ENCODE measurements at places on chromosomes 13 and 19.

GRCh38 chr19:12484011-12484370, 625 bp downstream of the ZNF709 start:
- DNase-seq: no peak

- no peak for DNase-seq
These were observed 26.7 kb upstream of the ISYNA1 start for GRCh38 chr19:18464646-18465045.

DNA sequence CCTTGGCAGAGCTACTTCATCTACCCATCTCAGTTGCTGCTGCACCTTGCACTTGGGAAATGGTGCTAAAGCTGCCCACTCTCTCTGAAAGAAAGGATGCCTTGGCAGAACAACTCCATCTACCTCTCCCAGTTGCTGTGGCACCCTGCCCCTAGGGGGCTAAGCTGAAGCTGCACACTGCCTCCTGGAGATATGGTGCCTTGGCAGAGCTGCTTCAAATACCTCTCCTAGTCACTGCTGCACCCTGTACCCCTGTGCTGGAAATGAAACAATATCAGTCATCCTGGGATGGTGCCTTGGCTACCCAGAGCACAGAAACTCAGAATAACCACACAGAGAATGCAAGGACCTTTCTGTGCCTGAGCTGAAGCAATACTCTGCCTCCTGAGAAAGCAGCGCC, 615.8 kb downstream of the DIAPH3 start:
- no peak for DNase-seq

DNA sequence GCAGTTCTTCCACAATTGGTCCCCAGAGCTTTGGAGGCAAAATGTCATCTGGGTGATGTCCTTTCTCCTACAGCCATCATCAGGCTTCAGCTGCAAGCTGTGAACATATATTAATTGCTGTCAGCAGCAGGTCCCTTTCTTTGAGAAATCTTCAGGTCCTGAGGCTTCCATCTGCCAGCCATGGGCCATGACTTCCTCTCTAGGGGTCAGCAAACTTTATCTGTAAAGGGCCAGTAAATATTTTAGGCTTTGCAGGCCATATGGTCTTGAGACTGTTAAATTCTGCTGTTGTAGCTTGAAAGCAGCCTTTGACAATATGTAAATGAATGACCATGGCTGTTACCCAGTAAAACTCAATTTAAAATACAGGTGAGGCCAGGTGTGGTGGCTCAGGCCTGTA, 27.1 kb downstream of the SERP2 start:
- no peak for DNase-seq

GRCh38 chr13:73103238-73103637, 44.4 kb downstream of the KLF5 start:
- DNase-seq: no peak

DNA sequence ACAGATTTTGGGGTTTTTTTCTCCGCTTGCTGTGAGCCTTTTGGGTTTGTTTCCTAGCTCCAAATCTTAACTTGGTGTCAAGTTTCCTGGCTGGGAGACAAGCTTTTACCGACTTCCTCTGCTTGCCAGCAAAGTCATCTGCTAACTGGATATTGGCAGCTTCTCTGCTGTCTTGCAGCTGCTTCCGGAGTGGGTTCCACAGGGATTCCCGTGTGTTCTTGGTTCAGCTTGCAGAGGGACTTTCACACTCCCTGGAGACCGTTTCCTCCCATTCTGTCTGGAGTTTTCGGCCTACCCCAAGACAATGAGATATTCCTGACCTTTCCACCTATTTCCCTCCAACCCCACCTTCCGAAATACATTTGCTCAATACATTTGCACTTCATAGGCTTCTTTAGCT, 2.2 kb upstream of the COLGALT1 start:
- DNase-seq: no peak

DNA sequence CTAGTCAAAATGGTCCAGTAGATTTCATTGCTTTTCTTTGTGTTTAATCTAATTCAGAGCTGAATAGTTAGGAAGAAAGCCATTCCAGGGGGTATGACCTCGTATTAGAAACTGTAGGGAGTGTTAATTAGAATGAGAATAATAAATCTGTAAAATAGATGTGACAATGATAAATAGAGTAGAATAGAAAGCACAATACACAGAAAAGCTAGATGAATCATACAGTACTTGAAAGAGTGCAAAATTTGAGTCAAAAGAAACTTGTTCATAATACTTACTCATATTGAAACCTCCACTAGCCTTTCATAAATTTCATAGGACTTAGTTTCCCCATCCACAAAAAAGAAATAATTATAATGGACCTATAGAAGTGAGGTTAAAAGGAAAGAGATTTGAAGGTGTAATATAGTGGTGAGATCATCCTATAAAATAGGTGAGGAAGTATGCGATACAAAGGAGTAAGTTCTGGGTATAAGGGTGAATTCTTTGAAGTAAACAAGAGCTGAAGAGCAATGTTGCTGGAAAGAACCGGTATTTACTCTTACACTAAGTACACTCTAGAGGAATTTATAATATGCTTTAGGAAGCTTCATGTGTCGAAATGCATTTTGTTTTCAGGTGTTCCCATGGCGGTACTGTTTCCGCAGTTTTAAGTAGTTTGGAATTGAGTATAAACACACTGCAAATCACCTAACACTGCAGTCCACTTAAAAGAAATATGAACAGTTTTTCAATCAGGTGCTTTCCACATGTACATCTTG, 21.9 kb downstream of the PCDH17 start:
- DNase-seq: no peak

DNA sequence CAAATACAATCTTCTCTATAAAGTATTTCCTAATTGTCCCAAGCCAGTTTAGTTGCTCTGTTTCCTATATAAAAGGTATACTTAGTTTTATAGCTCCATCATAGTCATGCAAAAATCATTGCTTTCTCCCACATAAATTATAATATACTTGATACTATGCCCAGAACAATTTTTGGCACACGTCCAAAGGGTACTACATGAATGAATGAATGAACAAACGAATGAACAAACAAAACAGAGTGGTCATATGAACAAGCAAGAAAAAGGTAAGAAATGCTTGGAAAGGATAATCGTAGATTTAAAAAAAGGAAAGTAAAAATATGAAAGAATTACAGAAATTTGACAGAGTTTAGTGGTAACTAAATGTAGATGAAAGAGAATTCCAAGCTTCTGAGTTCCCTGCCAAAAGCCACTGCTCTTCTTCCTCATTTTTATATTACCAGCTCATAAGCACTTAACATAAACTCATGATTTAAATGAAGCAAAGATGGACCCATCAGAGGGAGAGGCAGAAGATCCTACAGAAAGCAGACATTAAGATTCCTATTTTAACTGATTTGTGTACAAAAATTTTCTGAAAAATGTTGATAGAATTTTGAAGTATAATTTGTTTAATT, 123.2 kb downstream of the ENOX1 start:
- DNase-seq: no peak

- DNase-seq: no peak
These were observed 51.3 kb upstream of the TSC22D1 start for GRCh38 chr13:44627441-44627840.

DNA sequence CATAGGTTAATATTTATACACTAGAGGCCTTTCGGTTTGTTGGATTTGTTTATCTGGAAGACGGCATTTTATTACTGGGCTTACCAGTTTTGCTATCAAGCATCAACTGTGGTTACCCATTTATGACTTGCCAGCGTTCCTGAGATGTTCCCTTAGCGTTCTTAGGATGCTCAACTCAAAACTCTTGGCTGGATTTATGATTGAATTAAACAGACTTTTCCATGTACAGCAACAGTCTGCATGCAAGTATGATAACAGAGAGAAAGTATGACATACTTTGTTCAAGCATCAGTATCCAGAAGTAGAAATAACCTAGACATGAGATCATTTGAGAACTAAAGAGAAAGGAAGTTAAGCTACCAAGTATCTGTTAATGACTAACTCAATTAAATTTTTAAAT, 29.9 kb upstream of the RNF113B start:
- no peak for DNase-seq

DNA sequence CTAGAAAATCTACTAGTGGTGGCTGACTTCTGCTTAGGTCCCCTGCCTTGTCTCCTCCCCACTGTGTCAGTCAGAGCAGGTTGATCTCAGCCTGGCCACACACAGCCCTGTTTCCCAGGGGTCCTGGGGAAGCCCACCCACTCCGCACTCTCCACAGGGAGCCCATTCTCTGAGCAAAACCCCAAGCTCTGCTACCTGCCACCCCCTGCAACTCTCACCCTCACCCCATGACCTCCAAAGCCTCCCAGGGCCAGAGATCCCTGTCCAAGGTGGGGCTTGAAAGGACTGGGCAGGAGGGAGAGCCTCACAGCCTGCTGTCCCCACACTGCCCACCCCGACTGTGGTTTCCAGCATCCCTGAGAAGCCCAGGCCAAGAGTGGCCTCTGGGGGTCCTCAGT, 58.8 kb upstream of the ZNF536 start:
- no peak for DNase-seq

- DNase-seq: no peak
These were observed 3.7 kb upstream of the MTRF1 start for GRCh38 chr13:41267106-41267505.

DNA sequence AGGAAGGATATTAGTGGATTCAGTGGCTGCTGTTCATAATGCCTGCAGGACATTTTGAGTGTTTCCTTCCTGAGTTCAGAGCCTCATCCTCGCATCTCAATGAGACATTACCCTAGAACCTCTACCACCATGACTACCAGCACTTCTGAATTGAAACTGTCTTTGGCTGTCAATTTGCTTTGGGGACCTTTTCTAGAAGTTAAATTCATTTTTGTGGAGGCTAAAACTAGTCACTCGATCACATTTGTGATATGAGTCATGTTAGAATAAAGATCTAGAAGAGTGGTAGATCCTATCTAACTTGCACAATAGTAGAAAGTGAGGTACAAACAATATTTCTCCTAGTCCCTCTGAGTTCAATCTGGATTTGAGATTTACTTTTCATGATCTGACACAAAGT, 124.9 kb downstream of the KCNRG start:
- DNase-seq: no peak

GRCh38 chr19:7997809-7998480, 7.5 kb downstream of the ELAVL1 start:
- DNase-seq: no peak

DNA sequence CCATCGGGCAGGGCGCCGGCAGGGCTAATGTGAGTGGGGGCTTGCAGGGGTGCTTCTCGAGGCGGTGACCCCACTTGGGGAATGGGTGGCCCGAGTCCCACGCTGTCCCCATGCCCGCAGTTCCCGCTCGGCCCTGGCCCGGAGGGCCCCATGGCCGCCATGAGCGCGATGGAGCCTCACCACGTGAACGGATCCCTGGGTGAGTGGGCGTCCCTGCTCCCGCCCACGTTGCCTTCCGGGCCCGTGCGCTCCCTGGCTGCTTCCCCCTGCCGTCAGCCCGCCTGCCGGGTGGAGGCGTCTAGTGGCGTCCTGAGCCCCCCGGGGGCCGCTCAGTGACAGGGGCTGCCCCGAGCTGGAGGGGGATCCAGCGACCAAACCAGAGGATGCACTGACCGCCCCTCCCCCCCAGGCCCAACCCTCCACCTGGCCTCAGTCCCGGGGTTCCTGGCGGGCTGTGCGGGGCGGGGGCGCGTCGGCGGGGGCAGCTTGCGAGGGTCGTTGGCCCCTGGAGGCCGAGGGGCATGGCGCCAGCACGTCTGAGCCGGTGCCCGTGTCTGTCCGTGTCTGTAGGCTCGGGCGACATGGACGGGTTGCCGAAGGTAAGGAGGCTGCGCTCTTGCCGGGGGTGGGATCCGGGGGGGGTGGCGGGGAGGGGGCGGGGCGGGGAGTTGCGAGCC, 4.8 kb downstream of the ISYNA1 start:
- no peak for DNase-seq

DNA sequence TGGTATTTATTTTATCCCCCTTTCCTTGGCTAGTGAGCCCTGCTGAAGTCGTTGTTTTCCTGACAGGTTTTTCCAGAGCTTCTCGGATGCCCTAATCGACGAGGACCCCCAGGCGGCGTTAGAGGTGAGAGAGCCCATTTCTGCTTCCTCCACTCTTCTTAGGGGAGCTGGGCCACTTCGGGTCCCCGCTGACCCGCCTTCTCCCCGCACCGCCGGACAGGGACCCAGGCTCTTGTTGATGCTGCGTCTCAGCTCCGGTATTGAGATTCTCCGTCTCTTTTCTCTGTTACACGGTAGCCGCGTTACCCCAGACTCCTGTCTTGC, 306 bp downstream of the SUGT1 start:
- no peak for DNase-seq

DNA sequence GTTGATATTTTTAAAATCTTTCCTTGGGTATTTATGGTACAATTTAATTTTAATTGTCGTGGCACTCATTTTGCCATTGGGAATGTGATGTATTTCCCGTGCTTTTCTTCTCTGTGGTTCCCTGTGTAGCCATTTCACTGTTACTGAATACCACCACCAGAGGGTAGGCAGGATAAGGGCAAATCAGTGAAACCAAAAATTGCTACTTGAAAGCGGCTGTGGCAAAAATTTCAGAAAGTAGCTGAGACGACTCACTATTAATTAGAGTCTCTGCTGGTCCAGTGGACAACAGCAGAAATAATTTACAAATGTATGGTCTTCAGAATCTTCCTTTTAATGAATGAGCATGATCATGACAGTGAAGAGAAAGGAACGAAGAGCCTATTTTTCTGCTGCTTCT, 34.4 kb upstream of the MIR17HG start:
- DNase-seq: no peak

- no peak for DNase-seq
These were observed 166.6 kb downstream of the KLF12 start for GRCh38 chr13:73967397-73968165.

DNA sequence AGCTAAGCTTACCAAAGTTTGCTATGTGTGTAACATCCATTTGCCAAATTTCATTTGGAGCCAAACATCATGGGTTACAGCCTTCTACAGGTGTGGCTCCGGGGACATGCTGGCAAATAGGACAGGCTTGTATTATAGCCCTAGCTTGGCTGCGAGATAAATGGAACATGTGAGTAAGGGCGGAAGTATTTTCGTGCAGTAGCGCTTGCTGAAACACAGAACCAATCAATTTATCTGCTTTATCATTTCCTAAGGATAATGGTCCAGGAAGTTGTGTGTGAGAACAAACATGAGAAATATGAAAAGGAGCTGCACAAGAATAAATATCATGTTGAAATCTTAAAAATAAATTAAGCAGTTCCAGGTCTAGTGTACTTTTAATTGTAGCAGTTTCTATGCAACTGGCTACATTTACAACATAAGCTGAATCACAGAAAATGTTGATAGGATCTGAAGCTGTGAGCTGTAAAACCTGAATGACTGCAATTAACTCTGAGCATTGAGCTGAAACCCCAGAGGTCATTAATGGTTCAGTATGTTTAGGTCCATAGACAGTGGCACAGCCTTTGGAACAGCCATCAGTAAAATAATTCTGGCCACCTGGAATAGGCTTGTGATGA, 22.2 kb upstream of the ZNF100 start:
- no peak for DNase-seq

- DNase-seq: no peak
These were observed 12.7 kb upstream of the EFNB2 start for GRCh38 chr13:106548064-106548696.

GRCh38 chr13:110509478-110509926, 52.0 kb downstream of the RAB20 start:
- no peak for DNase-seq

DNA sequence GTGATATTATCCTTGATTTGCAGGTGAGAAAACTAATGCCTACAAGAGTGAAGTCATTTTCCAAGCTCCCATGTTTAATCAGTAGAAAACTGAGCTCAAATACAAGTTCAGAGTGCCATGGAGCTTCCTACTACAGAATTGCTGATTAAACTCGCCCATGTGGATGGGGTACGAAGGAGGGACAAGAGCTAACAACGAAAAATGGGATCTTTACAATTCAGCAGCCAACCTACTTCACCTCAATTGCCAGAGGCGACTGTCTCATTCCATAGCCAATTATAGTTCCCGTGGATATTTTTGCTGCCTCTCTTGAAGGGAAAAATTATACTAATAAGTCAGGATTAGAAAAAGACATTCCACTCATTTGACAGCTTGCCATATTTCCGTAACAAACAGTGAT, 1155.1 kb downstream of the OLFM4 start:
- no peak for DNase-seq

Measured in stimulated activated CD8-positive, alpha-beta memory T cell treated with anti-CD3 and anti-CD28 coated beads, Interleukin-15, amount 100 ng/mL, for 4 hours (primary cell).